Pancreas (tissue), 10 donors: ENCODE measurements at places on chromosomes 7 and 10.

DNA sequence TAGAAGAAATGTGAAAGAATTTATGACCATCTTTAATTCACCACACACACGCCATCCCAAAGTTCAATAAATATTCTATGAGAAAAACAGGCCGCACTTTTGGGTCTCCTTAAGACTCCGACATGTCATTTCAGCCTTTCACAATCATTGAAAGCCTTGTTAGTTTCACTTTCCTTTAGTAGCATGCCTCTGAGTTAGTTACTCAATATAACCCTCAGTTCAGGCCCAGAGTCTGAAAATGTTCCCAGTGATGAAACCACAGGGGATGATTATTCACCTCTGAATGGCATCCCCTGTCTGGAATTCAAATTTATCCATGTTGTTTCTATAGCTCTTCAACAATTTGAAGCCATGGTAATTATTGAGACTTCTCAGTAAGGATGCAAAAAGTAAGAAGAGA lies 278.1 kb upstream of the NRP1 start:
- DNase-seq, result no peak
- H3K4me3 ChIP-seq, result no peak overlapping the region
- no peaks in the 10 kb centered on the region for H3K4me1 ChIP-seq
- no peak overlapping the region for H3K27ac ChIP-seq

DNA sequence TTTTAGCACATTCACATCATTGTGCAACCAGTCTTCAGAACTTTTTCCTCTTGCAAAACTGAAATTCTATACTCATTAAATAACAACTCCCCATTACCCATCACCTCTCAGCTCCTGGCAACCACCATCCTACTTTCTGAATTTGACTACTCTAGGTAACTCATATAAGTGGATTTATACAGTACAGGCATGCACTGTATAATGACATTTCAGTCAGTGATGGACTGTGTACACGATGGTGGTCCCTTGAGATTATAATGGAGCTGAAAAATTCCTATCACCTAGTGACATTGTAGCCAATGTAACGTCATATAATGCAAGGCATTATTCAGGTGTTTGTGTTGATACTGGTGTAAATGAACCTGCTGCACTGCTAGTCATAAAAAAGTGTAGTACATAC lies 60.1 kb downstream of the BTRC start:
- no peaks in the 10 kb centered on the region for H3K36me3 ChIP-seq
- H3K4me3 ChIP-seq, result no peak overlapping the region
- H3K4me1 ChIP-seq, result no peaks in the 10 kb centered on the region

DNA sequence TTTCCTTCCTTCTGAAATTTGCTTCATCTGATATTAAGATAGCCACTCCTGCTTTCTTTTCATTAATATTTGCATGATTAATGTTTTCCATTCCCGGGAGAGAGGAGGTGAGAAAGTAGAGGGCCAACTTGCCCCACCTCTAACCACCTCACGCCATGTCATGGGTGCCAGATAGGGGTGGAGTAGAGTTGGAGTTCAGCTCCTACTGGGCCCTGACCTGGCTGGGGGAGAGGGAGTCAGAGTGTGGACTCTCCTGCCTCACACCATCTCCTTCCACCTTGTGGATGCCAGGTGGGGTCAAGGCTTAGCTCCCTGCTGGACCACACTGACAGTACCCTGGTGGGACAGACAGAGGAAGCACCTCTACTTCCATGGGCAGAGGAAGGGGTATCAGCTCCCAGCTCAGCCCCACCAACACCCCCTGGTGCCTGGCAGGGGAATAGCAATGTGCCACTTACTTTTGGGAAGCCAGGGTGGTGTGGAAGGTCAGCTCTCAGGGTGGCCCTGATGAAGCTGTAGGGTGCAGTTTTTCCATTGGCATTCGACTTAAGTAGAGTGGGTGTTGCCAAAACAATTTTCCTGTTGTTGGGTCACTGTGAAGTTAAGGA lies 28.0 kb downstream of the CHST12 start:
- H3K27me3 ChIP-seq, result no peaks in the 10 kb centered on the region
- H3K4me1 ChIP-seq, result no peaks in the 10 kb centered on the region
- no peak for DNase-seq
- no peaks in the 10 kb centered on the region for H3K36me3 ChIP-seq

- H3K27ac ChIP-seq, result no peak overlapping the region
- H3K4me3 ChIP-seq, result no peak overlapping the region
- no peaks in the 10 kb centered on the region for H3K36me3 ChIP-seq
- H3K4me1 ChIP-seq, result no peaks in the 10 kb centered on the region
Observed at GRCh38 chr7:74074770-74075169, 8.8 kb upstream of the LIMK1 start.

DNA sequence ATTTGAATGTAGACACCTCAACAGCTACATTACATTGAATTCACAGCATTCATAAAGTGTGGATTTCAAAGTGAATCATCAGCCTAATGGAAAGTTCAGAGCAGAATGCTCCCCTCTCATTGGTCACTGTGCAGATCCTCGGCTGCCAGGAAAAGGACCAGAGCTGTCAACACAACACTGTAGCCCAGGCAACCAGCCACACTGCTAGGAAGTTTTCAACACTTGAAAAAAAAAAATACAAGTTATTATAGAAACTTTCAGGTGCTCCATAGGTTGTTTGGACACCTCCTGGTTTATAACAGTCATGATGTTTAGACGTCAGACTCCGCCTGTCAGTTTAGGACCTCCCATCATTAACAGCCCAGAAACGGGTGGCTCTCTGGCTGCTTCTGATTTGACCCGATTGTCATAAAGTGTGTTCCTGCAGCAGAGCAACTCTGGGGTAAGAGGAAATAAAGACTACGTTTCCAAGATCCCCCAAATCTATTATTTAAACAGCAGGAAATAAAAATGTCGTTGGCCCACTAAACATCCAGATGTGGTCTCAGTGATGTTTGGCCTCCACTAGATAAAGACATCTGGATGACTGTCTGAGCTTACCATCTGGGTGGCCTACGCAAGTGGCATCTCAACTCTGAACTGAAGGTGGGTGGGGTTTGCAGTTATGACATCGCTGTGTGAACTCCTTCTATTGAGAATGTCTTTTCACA lies 117.4 kb downstream of the CABCOCO1 start:
- H3K27ac ChIP-seq, result no peak overlapping the region
- no peaks in the 10 kb centered on the region for H3K4me1 ChIP-seq
- no peak for DNase-seq
- no peak overlapping the region for H3K4me3 ChIP-seq
- H3K27me3 ChIP-seq, result no peaks in the 10 kb centered on the region

DNA sequence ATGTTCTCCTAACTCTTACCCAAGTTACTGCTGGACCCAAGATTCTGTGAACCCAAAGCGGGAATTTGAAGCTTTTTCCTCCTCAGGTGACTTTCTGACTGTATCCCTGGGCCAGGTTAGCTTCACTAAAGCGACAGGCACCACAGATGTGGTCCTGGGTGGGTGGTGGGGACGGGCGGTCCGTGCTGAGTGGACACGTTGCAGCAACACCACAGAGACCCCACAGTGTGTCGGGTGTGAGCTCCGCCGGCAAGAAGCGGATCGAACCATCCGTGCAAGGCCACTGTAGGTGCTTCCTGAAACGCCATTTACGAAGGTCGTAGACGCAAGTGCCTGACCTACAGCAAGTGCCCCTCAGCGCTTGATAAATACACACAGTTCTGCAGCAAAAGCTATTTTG lies 325.9 kb downstream of the ADARB2 start:
- DNase-seq, result no peak
- H3K27me3 ChIP-seq, result no peaks in the 10 kb centered on the region
- no peak overlapping the region for H3K27ac ChIP-seq
- H3K4me3 ChIP-seq, result no peak overlapping the region

DNA sequence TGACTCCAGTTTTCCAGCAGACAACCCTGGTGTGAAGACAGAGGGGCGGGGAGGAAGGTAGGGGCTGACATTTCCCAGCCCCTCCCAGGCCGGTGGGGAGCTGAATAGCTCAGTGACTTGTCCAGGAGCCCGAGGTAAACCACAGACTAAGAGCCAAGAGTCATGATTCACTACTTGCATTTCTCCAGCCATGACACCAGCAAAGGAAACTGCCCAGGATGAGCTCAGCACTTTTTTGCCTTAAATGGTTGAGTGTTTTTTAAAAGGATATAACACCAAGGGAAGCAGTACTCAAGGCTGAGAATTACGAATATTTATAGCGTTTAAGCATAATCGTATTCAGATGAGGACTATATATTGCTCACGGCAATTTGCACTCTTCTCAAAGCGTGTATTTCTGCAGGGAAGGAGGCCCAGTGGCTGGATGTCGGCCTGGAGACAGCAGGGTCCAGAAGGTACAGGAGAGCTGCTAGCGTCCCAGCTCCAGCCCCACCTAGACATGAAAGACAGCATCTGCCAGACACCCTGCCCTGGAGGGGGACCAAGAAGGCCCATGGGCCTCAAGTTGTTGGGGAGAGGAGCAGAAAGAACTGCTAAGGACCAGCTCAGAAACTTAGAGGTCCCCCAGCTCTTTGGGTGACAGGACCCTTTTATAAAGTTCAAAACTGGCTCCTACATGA lies 141.4 kb downstream of the GRID1 start:
- no peak for DNase-seq
- no peak overlapping the region for H3K27ac ChIP-seq
- H3K4me3 ChIP-seq, result no peak overlapping the region
- H3K4me1 ChIP-seq, result no peaks in the 10 kb centered on the region
- no peaks in the 10 kb centered on the region for H3K36me3 ChIP-seq

GRCh38 chr10:76899490-76899889 lies 738.1 kb downstream of the KCNMA1 start:
- no peaks in the 10 kb centered on the region for H3K27me3 ChIP-seq
- H3K4me3 ChIP-seq, result no peak overlapping the region
- H3K4me1 ChIP-seq, result no peaks in the 10 kb centered on the region
- no peak for DNase-seq
- H3K27ac ChIP-seq, result no peak overlapping the region

DNA sequence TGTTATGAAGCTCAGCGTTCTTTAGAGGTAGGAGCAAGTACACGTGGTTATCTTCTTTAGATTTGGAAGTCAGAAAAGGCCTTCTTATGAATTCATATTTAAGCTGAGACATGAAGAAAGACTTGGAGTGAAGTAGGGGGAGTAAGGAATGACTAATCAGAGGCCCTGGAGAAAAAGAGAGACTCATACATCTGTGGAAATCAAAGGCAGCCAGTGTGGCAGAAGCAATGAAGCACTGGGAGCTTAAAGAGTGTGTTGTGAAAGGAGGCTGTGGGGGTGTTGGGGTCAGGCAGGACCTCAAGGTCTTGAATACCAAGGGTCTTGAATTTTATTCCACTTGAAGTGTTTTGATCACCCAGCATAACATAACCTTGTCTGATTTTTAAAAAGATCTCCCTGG lies 35.7 kb upstream of the FGL2 start:
- H3K4me1 ChIP-seq, result no peaks in the 10 kb centered on the region
- no peaks in the 10 kb centered on the region for H3K27me3 ChIP-seq
- H3K36me3 ChIP-seq, result no peaks in the 10 kb centered on the region
- no peak for DNase-seq
- no peak overlapping the region for H3K4me3 ChIP-seq
- no peak overlapping the region for H3K27ac ChIP-seq

DNA sequence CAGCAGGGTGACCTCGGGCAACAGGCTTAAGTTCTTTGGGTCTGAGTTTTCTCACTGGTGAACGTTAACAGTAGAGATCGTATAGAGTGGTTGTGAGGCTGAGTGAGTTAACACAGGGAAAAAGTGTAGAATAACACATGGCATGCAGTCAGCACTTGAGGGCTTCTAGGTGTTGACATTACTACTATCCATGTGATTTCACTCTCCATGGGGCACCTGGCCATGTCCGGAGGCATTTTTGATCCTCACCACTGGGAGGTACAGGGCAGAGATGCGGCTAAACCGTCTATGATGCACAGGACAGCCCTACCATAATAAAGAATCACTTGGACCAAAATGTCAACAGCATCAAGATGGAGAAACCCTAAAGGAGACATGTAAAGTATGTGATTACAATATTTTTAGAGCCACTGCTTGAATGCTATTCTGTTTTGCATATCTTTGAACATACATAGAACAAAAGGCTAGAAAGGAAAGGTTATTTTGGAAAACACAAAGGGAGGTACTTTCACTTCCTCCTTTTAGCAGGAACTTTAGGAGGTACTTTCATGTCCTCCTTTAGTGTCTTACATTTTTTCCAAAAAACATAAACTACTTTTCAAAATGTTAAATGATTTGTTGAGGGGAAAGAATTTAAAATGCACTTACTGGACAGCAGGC lies 44.3 kb downstream of the NOD1 start:
- H3K4me3 ChIP-seq, result no peak overlapping the region
- no peaks in the 10 kb centered on the region for H3K27me3 ChIP-seq
- H3K4me1 ChIP-seq, result peaks cover 33% of the 10 kb centered on the region
- DNase-seq, result no peak

GRCh38 chr10:95254629-95255028 lies 36.2 kb downstream of the PDLIM1 start:
- DNase-seq, result no peak
- H3K4me1 ChIP-seq, result no peaks in the 10 kb centered on the region
- H3K27me3 ChIP-seq, result no peaks in the 10 kb centered on the region
- H3K27ac ChIP-seq, result no peak overlapping the region

DNA sequence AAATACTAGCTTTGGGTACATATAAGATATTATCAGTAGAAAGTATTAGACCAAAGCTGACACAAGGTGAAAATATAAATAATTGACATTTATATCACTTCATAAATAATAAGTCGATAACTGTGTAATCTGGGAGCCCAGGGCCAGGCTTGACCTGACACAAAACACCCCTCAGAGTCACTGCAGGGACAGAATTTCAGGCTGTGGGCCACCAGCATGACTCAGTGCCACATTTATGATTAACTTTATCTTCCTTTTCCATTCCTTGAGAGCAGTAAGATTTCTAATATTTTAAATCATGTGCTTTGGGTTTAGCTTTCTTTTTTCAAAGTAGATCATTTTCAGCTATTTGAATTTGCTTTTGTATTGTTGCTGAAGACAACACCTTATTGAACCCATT lies 102.9 kb upstream of the NFE2L3 start:
- H3K36me3 ChIP-seq, result no peaks in the 10 kb centered on the region
- peaks cover 3% of the 10 kb centered on the region for H3K4me1 ChIP-seq
- H3K27me3 ChIP-seq, result no peaks in the 10 kb centered on the region
- H3K4me3 ChIP-seq, result no peak overlapping the region
- DNase-seq, result peak; percentile 28

GRCh38 chr10:104329735-104330134 lies 8.5 kb downstream of the ITPRIP start:
- no peaks in the 10 kb centered on the region for H3K27me3 ChIP-seq
- H3K4me3 ChIP-seq, result no peak overlapping the region
- H3K27ac ChIP-seq, result peak overlapping the region; percentile 39
- H3K36me3 ChIP-seq, result no peaks in the 10 kb centered on the region
- peaks cover 20% of the 10 kb centered on the region for H3K4me1 ChIP-seq
- no peak for DNase-seq

DNA sequence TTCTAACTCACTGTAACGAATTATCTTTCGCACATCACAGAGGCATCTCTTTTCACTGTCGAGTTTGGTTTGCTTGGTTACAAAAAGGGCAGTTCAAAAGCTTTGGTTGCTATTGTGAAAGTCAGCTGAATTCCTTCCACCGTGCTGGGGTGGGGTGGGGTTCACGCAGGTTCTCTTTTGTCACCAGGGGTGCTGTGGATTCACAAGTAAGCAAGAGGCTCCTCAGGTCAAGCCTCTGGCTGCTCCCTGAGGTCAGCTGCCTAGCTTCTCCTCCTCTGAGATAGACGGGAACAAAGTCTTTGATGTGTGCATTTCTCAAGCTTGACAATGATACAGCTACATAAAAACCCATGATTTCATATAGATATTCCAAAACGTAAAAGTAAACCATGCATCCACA lies 47.7 kb downstream of the EGFR start:
- H3K36me3 ChIP-seq, result no peaks in the 10 kb centered on the region
- H3K4me3 ChIP-seq, result no peak overlapping the region
- H3K27me3 ChIP-seq, result no peaks in the 10 kb centered on the region
- peaks cover 4% of the 10 kb centered on the region for H3K4me1 ChIP-seq
- peak overlapping the region; percentile 61 for H3K27ac ChIP-seq
- no peak for DNase-seq
